GF-D8 (cell line): ENCODE measurements at places on chromosomes 6 and 20.
A peak's percentile ranks its signal among the peaks of the same experiment; 100 is the strongest.

DNA sequence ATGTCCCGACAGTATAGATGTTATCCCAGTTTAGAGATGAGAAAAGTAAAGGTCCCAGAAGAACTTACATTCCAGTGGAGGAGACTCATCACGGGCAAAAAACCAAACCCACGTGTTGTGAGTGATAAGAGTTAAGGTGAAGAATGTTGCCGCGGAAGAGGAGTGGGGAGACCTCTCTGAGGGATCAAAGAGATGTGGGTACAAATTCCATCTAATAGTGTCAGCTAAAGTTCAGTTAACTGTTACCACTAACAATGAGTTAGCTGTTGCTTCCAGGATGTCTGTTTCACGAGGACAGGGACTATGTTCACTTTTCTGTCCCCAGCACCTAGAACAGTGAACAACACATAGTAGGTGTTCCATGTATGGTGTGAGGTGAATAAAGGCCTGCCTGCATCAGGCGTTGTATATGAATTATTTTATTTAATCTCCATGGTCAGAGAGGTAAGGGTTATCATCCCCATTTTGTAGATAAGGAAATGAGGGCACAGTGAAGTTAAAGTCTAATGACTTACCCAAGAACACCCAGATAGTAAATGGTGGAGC, 39.8 kb upstream of the RSPO4 start:
- no peak for DNase-seq

DNA sequence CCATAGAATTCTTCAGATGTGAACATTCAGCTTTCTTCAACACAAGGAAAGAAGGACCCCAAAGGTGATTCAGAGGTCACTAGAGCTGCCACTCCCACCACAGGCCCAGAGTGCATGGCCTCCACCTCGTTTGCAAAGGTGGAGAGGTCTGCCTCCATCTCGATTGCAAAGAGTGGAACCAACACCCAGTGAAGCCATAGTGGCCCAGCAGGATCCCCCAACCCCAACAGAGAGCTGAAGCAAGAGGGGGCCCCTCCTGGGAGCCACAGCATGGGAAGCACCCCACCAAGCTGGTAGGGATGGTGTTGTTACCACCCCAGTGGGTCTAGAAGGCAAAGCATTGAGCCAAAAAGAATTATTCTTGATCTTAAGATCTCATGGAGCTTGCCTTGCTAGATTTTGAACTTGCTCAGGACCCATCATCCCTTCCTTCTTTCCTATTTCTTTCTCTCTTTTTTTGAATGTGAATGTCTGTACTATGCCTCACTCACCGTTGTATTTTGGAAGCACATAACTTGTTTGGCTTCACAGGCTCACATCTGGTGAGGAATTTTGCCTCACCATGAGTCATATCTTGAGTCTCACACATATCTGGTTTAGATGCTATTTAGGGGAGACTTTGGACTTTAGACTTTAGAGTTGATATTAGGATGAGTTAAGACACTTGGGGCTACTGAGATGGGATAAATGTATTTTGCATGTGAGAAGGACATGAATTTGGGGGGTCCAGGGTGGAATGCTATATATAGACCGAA, 119.2 kb downstream of the ANKRD60 start:
- DNase-seq: no peak

GRCh38 chr20:50991076-50991475, 31.8 kb downstream of the KCNG1 start:
- DNase-seq: no peak

GRCh38 chr6:161235776-161236633, 37.9 kb downstream of the AGPAT4 start:
- no peak for DNase-seq

DNA sequence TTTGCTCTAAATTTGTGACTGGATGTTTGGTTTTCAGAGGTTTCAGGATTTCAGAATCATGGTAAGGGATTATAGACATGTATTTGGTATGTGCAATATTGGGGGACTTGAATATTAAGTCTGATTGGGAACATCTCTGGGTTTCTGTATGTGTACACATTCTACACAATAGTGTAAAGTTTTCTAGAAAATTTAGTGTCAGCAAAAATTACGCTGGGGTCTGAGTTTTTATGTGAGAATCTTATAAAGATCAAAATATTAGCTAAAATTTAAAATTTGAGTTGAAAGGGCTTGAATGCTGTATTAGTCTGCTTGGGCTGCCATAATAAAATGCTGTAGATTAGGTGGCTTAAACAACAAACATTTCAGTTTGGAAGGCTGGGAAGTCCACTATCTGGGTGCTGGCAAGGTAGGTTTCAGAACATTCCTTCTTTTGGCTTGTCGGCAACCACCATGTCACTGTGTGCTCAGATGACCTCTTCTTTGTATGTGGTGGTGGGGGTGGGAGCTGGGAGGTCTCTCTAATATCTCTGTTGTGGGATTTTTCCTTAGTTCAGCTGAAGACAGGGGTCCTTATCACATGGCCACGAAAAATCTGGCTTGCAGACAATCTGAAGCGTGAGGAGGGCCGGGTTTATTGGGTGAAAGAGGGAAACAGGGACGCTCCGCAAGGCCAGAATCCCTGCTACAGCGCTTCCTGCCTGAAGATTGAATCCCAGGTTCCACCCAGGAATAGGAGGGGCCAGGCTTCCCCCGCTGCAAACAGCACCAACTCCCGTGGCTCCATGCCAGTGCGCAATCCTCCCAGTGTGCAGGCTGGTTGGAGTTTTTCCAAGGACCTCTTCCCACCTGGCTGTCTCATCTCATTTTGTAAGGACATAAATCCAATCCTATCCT, 299.7 kb downstream of the PLCB1 start:
- DNase-seq: no peak

DNA sequence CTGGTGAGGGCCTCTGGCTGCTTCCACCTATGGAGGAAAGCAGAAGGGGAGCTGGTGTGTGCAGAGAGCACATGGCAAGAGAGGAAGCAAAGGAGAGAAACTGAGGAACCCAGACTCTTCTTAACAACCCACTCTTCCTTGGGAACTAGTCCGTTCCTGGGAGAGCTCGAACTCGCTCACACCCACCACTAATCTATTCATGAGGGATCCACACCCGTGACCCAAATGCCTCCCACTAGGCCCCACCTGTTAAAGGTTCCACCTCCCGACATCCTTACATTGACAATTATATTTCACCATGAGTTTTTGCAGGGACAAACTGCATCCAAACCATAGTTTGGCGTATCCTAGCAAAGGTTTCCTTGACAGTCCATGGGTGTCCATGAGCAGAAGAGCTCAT, 123.2 kb downstream of the TBC1D7 start:
- no peak for DNase-seq

- DNase-seq: no peak
Observed at GRCh38 chr20:6696001-6696400, 71.5 kb upstream of the BMP2 start.

DNA sequence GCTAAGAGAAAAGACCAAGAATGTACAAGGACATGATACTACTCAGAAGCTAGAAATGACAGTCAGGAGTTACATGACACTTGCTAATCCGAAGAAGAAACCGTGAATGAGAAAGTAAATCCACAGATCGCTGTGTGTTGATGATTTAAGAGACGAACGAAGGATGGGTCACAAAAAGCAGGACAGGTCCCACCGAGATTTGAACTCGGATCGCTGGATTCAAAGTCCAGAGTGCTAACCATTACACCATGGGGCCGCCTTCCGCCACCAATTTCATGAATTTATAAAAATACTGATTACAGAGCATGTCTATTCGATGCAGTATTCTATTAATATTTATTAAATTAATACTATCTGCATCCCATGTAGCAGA, 54.0 kb upstream of the BTN3A2 start:
- no peak for DNase-seq

GRCh38 chr6:74366634-74367033, 670.6 kb downstream of the CD109 start:
- no peak for DNase-seq

GRCh38 chr20:1524004-1524403, 32.8 kb upstream of the SIRPB2 start:
- DNase-seq: peak; percentile 81

DNA sequence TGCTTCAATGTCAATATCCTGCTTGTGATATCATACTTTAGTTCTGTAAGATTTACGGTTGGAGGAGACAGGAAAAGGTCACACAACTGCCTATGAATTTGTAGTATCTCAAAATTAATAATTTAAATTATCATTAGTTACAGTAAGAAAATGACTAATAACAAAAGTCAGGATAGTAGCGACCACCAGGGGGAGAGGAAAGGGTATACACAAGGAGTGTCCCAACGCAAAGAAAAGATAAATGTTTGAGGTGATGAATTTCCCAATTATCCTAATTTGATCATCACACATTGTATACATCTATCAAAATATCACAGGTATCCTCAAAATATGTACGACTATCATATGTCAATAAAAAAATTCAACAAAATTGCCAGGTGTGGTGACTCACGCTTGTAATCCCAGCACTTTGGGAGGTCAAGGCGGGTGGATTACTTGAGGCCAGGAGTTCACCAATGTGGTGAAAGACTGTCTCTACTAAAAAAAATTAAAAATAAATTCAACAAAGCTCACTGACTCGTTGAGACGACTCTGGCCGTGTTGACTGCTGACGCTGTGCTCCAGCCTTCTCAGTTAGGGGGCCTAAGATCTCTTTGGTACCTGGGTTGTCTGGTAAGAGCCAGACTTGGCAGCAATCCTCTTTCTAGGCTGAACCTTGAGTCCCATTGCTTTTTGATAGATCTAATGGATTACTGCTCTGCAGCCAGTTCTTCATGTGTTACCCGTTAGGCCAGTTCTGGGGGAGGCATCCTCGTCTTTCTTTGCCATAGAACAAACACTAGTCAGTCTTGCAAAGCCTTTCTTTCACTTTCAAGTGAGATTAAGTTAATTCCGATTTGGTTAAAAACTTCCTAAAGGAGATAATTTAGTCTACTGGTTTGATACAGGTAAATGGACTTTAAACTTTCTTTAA, 9.0 kb upstream of the OVOL2 start:
- no peak for DNase-seq

- no peak for DNase-seq
Observed at GRCh38 chr6:116507324-116507723, 4.1 kb upstream of the CALHM5 start.
